Esophagus squamous epithelium (tissue), 5 donors: ENCODE measurements at places on chromosomes 3 and 15.

- DNase-seq = no peak
These were observed 36.1 kb downstream of the BNC1 start for GRCh38 chr15:83248151-83249029.

- DNase-seq = no peak
These were observed 83.4 kb downstream of the IL1RAP start for GRCh38 chr3:190597291-190597690.

DNA sequence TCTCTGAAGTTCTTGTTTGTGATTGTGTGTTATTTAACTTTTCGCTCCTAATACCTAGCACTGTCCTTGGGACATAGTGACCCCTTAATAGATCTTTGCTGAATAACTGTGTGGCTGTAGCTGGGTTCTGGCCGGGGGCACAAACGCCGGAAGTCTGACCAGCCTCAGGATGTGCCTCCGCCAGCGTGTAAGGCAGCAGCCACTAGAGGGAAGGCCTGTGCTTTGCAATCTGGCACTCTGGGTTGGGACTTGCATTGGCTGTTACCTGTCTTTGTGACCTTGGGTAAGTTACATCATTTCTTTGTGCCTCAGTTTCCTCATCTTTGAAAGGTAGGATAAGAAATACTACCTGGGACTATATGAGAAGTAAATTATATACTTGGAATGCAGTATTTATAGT is 158.7 kb downstream of the GHSR start:
- DNase-seq = no peak

DNA sequence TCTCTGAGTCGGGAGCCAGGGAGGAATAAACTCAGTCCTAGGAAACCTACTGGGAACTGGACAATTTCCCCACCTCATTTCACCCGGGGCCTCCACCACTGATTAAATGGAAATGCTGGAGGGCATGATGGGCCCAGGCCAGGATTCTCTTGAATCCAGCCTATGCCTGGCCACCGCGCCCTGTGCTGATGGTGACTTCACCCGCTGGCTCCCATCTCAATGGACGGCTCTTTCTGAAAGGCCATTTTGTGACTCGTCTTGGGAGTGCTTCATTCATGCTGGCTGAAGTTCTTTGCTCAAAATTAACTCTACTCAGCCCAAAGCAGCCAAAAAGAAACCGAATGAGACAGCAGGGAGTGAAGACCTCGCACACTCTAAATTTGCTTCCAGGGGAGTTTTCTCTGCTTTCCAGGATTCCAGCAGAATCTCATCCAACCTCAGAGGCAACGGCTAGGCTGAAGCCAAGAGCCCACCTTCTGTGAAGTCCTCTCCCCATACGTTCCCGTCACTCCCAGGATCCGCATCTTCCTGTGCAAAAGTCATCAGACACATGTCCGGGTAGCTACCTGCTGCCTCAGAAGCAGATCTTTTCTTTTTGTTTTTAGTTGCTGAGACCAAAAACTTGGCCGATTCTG is 266.0 kb upstream of the ICE2 start:
- DNase-seq = no peak

DNA sequence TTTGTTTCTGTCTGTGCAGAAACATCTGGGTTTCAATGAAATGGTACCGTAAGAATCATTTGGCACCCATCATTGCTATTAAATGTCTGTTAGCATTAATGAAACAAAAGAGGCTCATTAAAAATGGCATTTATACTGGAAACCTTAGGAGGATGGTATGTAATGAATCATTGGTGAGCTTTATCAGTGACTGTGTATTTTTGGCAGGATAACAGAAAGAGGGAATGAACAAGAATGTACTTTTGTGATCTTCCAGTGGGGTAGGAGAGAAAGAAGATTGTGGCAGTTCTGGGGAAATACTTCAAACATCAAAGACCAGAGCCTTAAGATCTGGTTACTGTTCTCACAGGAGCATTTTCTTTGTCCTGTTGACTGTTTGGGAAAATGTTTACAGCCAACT is 4.7 kb upstream of the DCBLD2 start:
- no peak for DNase-seq

GRCh38 chr3:131602011-131602779 is 99.4 kb upstream of the MRPL3 start:
- DNase-seq = no peak

GRCh38 chr3:181906338-181906737 is 194.6 kb downstream of the SOX2 start:
- no peak for DNase-seq

DNA sequence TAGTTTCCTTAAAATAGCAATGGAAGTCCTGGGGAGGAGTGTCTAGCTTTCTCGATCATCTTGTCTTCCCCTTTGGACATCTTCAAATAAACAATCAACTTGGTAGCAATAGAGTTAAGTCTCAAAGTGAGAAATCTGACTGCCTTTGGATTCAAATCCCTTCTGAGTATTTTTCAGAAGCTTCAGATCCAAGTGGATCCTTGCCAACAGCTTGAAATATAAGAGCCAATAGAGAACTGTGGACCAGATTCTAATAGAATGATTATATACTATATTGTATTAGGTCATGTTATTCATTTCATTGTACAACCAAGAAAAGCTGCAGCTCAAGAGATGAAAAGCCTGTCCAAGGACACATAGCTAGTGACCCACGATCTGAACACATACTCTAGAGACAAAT is 60.2 kb downstream of the SYNPR start:
- DNase-seq = no peak

DNA sequence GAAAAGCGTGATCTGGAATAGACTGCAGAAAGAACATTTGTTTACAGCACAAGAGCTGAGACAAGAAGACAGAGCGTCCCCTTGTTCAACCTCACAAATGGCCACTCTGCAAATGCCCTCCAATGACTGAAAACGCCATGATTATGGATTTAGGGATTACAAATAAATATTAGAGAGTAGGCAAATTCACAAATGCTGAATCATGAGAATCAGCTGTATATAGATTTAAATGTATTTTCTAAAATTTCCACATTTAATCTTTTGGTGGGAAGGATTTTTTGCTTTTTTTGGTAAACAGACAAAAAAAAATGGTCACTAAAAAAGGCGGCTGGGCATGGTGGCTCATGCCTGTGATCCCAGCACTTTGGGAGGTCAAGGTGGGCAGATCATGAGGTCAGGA is 10.6 kb upstream of the POLG start:
- no peak for DNase-seq

GRCh38 chr3:154783061-154783460 is 297.1 kb upstream of the MME start:
- DNase-seq = no peak

GRCh38 chr15:75097939-75098338 is 74.5 kb downstream of the PPCDC start:
- no peak for DNase-seq

- DNase-seq = no peak
These were observed 1.1 kb downstream of the NCKIPSD start for GRCh38 chr3:48684480-48685143.

DNA sequence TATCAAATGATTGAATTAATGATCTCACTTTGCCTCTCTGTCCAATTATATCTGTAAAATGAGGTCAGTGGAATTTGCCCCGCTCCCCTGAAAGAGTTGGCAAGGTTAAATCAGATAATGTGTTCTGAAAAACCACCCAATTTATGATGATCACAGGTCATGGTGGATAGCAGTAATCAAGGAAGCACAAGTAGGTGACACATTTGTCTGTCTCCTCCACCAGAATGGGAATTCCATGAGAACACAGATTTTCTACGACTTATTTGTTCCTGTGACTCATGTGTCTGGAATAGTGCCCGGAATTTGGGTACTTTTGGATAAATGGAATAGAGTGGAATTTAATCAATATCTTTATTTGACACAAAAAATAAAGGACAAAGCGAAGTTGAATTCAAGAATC is 220.9 kb upstream of the SUCLG2 start:
- DNase-seq = no peak

DNA sequence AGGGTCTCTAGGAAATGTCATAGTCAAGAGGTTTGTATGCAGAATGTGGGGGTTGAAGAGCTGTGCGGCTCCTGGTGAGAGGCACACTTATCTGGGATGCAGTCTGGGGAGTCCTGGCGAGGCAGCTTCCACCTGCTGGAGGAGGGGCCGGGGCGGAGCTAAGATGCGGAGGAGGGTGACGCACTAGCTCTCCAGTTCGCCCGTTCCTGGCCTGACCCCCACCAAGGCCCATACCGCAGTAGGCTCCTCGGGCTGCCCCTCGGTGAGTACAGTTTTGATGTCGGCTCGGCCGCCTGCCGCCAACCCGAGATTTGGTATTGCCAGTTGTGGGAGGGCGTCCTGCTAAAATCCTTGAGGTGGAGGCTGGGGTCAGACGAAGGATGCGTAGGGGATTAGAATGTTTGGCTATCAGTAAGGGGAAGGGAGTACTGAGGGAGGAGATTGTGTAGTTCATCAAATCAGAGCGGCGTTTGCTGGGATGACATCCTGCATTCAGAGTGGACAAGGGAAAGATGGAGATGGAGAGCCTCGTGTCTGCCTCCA is at the start of gene SCG5:
Gene SCG5 (plus strand): TSS at position 194 of the 543 bp plus-strand sequence. CDS start 1,883 bp downstream, outside the sequence.
- no peak for DNase-seq
